ENCODE measurements at places on chromosomes 3 and 15.

DNA sequence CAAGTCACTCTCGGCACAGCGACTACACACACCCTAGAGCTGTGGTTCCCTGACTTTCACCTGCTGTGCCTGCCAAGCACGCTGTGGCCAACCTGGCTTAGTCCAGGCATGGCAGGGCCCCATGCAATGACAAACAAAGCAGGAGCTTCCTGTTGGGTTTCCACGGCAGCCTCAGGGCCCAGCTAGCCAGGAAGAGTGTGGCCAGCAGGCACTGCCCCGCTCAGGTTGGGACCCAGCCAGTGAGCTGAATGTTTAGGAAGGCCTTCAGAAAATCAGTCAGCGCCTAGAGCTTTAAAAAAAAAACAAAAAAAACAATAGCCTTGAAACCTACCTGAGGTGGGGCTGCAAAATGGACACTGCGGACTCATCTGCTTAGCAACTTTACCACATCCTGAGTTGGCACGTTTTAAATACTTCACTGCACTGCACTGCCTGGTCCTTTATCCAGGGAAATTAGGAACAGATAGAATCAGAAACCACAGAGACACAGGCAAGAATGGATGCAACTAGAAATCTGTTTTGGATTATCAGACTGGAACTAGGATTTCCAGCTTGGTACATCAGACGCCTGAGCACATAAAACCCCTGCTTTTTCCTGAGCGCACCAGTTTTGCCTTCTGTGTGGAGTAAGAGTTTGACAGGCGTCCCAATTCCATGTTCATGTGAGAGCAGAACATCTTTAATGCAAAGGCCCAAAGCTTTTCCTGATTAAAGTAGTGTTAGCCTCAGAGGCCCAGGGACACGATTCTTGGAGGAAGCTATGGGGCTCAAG, 36.2 kb upstream of the LDHAL6B start:
- peaks cover 15% of the 10 kb centered on the region for H3K36me3 ChIP-seq
- DNase-seq = no peak
- H3K27me3 ChIP-seq = no peaks in the 10 kb centered on the region
- H3K4me1 ChIP-seq = peaks cover 17% of the 10 kb centered on the region
- peak overlapping the region; percentile 18 for H3K27ac ChIP-seq
- no peak overlapping the region for H3K4me3 ChIP-seq

DNA sequence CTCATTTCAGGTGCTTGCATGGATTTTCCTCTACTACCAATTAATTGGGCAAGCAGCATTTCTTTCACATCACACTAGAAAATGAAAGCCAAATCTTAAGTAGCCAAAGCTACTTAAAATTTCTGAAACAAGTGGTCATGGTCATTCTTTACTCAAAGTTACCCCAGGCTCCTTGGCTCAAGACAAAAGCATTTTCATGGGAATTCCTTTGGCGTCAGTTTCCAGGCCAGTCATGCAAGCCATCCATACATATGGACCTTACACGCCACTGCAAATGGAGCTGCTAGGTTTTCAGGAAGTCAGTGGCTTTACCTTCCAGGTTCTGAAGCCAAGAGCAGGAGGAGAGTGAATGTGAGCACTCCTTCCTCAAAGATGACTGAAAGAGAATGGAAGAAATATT, 83.7 kb upstream of the IL12A start:
- H3K27me3 ChIP-seq = no peaks in the 10 kb centered on the region
- no peaks in the 10 kb centered on the region for H3K36me3 ChIP-seq
- peaks cover 3% of the 10 kb centered on the region for H3K4me1 ChIP-seq
- no peak overlapping the region for H3K4me3 ChIP-seq
- DNase-seq = no peak
- H3K27ac ChIP-seq = no peak overlapping the region

- H3K4me1 ChIP-seq = peaks cover 39% of the 10 kb centered on the region
- no peak for DNase-seq
- no peak overlapping the region for H3K4me3 ChIP-seq
- peaks cover 2% of the 10 kb centered on the region for H3K36me3 ChIP-seq
Observed at GRCh38 chr15:38127306-38127771, 125.3 kb upstream of the SPRED1 start.

- no peak overlapping the region for H3K27ac ChIP-seq
- H3K4me3 ChIP-seq = no peak overlapping the region
- no peak for DNase-seq
- peaks cover 12% of the 10 kb centered on the region for H3K36me3 ChIP-seq
- no peaks in the 10 kb centered on the region for H3K27me3 ChIP-seq
Observed at GRCh38 chr15:66452971-66453580, 44.5 kb downstream of the SNAPC5 start.

GRCh38 chr3:19065027-19065426, 83.3 kb upstream of the KCNH8 start:
- no peaks in the 10 kb centered on the region for H3K27me3 ChIP-seq
- no peaks in the 10 kb centered on the region for H3K4me1 ChIP-seq

DNA sequence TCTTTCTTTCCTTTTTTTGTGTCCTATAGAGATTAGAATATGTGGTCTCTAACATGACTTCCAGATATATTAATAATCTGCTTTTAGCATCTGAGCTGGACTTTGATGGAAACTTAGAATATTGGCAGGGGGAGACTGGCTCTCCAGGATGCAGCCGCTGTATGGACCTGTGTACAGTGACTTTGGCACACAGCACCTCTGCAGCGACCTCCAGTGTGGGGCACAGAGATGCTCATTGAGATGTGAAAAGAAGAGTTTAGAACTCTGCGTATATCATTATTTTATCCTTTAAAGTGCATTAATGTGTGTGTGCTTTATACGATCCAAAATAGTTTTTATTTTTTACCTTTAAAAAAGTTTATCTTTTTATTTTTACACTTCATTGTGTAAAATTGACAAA, 18.3 kb downstream of the CFAP161 start:
- DNase-seq = no peak
- H3K4me3 ChIP-seq = no peak overlapping the region
- H3K4me1 ChIP-seq = no peaks in the 10 kb centered on the region
- H3K36me3 ChIP-seq = no peaks in the 10 kb centered on the region

DNA sequence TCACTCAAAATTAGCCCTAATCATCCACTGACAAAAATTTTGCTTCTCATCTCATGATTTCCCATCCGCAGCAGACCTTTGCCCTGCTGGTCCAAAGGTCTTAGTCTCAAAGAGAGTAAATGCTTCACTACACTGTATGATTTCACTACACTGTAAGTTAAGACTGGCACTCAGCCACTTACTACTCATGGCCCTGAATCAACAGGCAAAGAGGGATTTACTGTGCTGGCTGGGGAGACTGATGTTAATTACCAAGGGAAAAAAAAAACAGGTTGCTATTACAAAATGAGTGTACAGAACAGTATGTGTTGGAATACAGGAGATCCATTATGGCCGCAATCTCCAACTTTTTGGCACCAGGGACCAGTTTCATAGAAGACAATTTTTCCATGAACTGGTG, 214.8 kb downstream of the ZMAT3 start:
- no peak overlapping the region for H3K4me3 ChIP-seq
- H3K27me3 ChIP-seq = no peaks in the 10 kb centered on the region
- no peak for DNase-seq
- no peaks in the 10 kb centered on the region for H3K36me3 ChIP-seq
- H3K27ac ChIP-seq = no peak overlapping the region

DNA sequence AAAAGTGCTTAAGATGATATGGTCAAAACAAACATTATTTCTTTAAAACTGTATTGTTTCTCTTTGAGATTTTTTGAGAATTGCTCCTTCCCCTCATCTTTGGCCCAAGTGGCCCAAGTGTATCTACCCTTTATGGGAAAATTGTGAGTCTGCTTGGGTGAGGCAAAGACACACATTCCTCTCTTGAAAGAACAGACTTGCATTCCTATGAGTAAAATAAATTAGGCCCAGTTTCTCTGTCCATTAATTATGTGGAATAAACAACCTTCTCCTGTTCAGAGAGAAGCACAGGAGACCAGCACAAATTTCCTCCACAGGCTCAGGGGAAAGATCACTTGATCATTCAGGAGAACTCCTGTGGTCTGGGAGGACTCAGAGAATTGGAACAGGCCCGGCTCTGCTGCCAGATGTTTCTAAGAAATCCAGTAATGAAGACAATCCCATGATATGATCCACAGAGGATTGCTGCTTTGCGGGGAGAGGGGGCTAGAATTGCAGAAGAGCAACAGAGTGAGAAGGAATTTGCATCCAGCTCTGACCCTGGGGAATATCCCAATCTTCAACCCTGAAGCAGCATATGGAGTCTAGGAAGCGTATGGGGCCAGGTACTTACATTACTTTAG, 53.8 kb upstream of the BOC start:
- H3K27me3 ChIP-seq = no peaks in the 10 kb centered on the region
- DNase-seq = no peak
- no peaks in the 10 kb centered on the region for H3K36me3 ChIP-seq
- H3K27ac ChIP-seq = peak overlapping the region; percentile 98
- H3K4me3 ChIP-seq = peak overlapping the region; percentile 58
- H3K4me1 ChIP-seq = peaks cover 77% of the 10 kb centered on the region

- H3K27ac ChIP-seq = no peak overlapping the region
- no peaks in the 10 kb centered on the region for H3K4me1 ChIP-seq
- H3K36me3 ChIP-seq = no peaks in the 10 kb centered on the region
- H3K27me3 ChIP-seq = no peaks in the 10 kb centered on the region
- DNase-seq = no peak
- no peak overlapping the region for H3K4me3 ChIP-seq
Observed at GRCh38 chr3:5260992-5261501, 73.5 kb downstream of the EDEM1 start.

GRCh38 chr15:49273734-49274318, 103.8 kb downstream of the GALK2 start:
- H3K4me1 ChIP-seq = peaks cover 10% of the 10 kb centered on the region
- peaks cover 11% of the 10 kb centered on the region for H3K36me3 ChIP-seq
- no peaks in the 10 kb centered on the region for H3K27me3 ChIP-seq
- no peak overlapping the region for H3K4me3 ChIP-seq

DNA sequence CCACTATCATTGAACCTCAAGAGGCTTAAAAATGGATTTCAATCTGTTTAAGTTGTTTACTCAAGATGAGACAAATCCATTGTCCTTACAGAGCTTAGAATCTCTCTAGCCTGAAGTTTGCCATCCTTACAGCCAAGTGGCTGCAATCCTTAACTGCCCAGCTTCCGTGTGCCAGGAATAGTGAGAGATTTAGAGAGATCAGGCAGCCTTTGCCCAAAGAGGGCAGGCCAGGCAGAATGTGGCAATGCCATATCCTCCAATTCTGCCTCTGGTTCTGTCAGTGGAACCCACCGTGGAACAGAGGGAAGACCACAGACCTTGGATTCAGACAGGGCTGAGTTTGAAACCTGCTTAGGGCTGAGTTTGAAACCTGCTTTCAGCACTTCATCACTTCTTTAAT, 374.3 kb downstream of the VPS13C start:
- no peaks in the 10 kb centered on the region for H3K36me3 ChIP-seq
- peaks cover 39% of the 10 kb centered on the region for H3K27me3 ChIP-seq
- peaks cover 6% of the 10 kb centered on the region for H3K4me1 ChIP-seq
- no peak overlapping the region for H3K4me3 ChIP-seq
- no peak for DNase-seq
- H3K27ac ChIP-seq = no peak overlapping the region

- no peaks in the 10 kb centered on the region for H3K4me1 ChIP-seq
- no peak overlapping the region for H3K4me3 ChIP-seq
- no peaks in the 10 kb centered on the region for H3K27me3 ChIP-seq
- peaks cover 25% of the 10 kb centered on the region for H3K36me3 ChIP-seq
Observed at GRCh38 chr15:65653801-65654521, 32.2 kb downstream of the SLC24A1 start.

DNA sequence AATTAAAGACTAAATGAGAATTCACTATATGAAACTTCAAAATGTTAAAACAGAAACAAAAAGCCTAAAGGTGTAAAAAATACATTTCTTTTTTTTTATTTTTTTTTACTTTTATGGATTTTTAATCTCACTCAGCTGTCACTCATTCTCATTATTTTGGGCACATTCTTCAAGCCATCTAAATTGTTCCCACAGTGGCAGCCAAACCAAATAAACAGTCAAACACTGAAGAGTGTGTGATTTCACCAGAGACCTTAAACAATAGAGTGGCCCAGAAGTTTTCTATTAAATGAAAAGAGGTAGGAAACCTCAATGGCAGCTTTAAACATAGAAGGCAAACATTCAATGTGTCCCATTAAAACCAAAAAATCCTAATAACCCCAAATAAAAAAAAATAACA, 616.1 kb downstream of the OTOL1 start:
- no peak for DNase-seq
- H3K27me3 ChIP-seq = no peaks in the 10 kb centered on the region
- H3K27ac ChIP-seq = no peak overlapping the region
- H3K4me1 ChIP-seq = peaks cover 11% of the 10 kb centered on the region
- no peak overlapping the region for H3K4me3 ChIP-seq
